ENCODE measurements at places on chromosomes 3 and 15.

DNA sequence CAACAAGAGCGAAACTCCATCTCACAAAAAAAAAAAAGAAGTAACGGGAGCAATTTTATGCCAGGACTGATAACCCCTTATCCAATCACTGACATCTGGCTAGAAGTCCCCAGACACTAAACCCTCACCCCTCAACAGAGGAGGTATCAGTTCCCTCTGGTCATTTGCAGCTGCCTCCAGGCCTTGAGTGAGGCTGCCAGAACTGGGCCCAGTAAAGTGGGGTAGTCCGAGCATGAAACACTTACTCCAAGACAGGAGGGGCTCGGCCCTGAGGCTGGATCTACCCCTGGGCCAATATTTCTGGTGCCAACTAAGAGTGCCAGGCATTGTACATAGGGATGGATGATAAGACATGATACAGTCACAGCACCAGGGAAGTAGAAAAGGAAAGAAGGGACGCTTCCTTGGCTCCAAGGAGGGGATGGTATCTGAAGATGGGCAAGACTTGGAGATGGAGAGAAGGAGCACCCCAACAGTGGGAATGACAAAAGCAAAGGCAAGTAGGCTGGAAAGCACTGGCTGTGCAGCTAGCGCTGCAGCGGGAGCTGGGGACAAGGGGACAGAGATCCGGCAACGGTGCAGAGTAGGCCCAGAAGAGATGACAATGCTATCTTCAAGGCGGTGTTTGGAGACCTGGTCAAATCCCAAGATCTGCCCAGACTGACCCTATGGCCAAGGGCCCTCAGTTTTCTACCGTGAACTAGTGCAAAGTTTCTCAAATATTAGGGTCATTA is 2.2 kb downstream of the XXYLT1 start:
- no peaks in the 10 kb centered on the region for H3K27me3 ChIP-seq
- H3K36me3 ChIP-seq, result peaks cover 3% of the 10 kb centered on the region
- H3K27ac ChIP-seq, result peak overlapping the region; percentile 65
- H3K4me3 ChIP-seq, result peak overlapping the region; percentile 88
- no peak for DNase-seq

GRCh38 chr3:129424185-129424841 is 4.1 kb downstream of the EFCAB12 start:
- H3K4me1 ChIP-seq, result peaks cover 23% of the 10 kb centered on the region
- H3K36me3 ChIP-seq, result no peaks in the 10 kb centered on the region
- DNase-seq, result no peak

DNA sequence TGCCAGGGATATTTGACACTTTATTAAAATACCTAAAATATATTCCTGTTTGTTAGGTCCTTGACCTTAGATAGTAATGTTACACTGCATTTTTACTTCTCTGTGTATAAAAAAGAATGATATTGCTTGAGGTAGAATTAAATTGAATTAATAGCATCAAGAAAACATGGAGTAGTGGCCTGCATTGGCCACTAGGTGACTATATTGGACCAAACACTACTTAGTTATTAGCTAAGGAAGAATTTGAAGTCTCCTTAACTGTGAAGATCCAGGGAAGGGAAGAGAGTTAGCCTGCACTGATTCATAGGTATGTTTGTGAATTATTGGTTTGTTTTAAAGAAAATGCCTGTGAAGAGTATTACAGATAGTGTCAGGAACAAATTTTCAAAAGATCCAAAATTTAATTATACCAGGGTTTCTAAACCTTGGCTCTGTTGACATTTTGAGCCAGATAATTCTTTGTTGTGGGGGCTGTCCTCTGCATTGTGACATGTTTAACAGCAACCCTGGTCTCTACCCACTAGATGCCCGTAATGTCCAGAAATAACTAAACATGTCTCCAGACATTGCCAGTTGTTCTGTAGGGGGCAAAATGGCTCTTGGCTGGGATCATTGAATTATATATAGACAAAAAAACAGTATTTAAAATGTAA is 103.6 kb upstream of the THSD4 start:
- no peak overlapping the region for H3K27ac ChIP-seq
- H3K27me3 ChIP-seq, result peaks cover 17% of the 10 kb centered on the region
- H3K4me3 ChIP-seq, result no peak overlapping the region
- no peaks in the 10 kb centered on the region for H3K4me1 ChIP-seq

DNA sequence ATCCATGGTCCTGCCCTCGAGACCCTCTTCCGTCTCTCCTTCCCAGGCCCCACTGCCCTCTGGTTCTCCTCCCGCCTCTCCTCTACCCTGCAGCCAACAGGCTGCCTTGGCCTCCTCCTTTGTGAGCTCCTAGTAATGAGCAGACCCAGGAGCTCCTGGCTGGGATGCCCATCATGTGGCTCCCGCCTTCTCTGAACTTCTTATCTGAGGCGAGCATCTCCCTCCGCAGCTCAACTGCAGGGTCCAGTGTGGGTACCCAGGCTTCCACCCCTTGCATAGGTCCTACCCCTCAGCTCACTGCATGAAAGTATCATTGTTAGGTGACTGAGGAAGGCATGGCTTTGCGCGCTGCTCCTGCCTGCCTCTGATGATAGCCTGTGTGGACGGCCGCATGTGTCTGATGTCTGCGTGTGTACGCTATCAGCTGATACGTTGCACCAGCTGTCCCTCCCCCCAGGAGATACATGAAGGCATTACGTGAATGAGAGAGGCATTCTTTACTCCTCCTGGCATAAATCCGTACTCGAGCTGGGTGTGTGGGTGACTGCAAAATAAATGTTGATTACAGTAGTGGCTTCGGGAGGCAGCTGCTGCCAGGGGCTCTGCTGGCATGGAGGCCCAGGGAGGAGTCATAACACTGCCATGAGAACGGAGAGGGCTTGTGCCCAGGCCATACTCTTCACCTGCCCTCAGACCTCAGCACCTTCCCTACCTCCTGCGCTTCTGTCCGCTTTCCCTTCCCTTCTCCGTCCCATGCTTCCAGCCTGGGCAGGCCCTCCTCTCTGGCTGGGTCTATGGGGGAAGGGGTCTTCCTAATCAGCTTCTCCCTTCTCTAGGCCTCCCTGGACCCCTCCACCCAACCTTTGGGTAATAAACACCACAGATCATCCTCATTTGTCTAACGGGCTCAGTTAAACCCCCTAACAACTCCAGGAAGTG is 48.8 kb downstream of the ZNF710 start:
- H3K4me1 ChIP-seq, result peaks cover 47% of the 10 kb centered on the region
- no peaks in the 10 kb centered on the region for H3K27me3 ChIP-seq
- peaks cover 2% of the 10 kb centered on the region for H3K36me3 ChIP-seq
- H3K4me3 ChIP-seq, result no peak overlapping the region

GRCh38 chr15:48059791-48060190 is 61.0 kb upstream of the SLC24A5 start:
- no peak for DNase-seq
- H3K36me3 ChIP-seq, result no peaks in the 10 kb centered on the region
- no peaks in the 10 kb centered on the region for H3K4me1 ChIP-seq
- no peak overlapping the region for H3K27ac ChIP-seq
- peaks cover 4% of the 10 kb centered on the region for H3K27me3 ChIP-seq

DNA sequence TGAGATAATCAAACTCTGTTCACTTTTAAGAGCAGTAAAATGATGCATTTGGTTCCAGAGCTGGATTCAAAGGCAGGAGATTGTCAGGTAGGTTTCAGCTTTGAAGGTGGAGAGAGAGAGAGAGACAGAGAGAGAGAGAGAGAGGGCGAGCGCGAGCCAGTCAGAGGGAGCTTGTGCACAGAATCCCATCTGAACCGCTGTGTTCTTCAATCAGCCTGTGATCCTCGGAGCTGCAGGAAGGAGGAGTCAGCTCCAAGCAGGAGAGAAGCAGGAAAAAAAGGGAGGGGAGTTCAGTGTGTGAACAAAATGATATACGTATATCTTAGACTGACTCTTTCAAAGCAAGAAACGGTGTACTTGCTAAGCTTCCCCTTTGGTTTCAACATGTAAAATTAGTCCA is at the start of gene GPR149:
GPR149 (minus strand) TSS at position 177 of the 400 bp plus-strand sequence. CDS start 575 bp downstream, outside the sequence.
- no peak within 1 kb of the TSS for H3K27ac ChIP-seq
- DNase-seq, result no peak
- H3K36me3 ChIP-seq, result peaks cover 3% of the 10 kb centered on the region
- no peaks in the 10 kb centered on the region for H3K4me1 ChIP-seq

GRCh38 chr3:172170841-172171240 is 131.5 kb downstream of the FNDC3B start:
- no peaks in the 10 kb centered on the region for H3K36me3 ChIP-seq
- no peak for DNase-seq
- H3K4me3 ChIP-seq, result no peak overlapping the region
- H3K27me3 ChIP-seq, result no peaks in the 10 kb centered on the region
- no peak overlapping the region for H3K27ac ChIP-seq

DNA sequence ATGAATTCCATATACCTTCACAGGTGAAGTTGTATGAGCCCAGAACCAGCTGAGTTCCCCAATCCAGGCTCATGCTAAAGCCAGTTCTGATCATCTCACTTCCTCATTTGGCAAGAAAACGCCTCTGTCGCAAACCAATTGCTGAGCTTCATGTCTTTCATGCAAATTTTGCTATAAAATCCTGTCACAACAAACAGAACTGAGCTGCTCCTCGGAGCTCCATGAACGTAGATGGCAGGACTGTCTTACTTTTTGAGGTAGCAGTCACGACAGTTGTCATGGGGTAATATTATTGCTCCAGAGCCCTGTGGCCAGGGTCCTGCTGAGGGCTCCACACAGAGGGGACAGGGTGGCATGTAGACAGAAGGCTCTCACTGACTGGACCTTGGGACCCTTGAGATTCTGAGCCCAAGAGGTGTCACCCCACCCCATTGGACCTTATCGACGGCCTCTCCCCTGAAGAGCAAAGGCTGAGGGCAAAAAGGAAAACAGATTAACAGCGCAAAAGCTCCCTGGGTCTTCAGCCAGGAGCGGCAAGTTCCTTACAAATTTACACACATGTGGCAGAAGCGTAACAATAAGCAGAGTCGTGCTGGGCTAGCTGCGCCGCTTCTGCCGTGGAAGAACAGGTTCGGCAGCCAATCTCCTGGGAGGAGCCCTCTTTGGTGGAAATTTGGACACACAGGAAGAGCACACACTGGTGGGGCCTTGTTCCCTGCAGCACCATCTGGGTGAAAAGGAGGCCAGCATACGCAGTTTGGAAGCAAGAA is 249.2 kb downstream of the OPA1 start:
- H3K4me3 ChIP-seq, result no peak overlapping the region
- H3K4me1 ChIP-seq, result peaks cover 3% of the 10 kb centered on the region
- peaks cover 9% of the 10 kb centered on the region for H3K36me3 ChIP-seq
- H3K27me3 ChIP-seq, result peaks cover 34% of the 10 kb centered on the region

DNA sequence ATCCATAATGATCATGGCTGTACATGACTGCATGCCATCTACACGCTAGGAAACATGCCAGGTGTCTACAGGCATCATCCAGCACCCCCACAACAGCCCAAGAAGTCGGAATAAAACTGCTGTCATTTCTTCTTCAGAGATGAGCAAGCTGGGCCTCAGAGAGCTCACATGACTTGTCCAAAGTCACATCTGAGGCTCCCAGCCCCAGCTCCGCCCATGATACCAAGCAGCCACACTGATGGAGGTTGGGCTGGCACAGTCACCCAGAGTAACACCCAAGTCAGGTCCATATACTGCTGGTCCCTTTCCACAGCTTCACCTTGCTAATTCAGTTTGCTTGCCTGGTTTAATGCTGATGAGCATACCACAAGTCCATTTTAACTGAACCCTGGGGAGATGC is 116.6 kb downstream of the SEC22A start:
- H3K4me1 ChIP-seq, result no peaks in the 10 kb centered on the region
- peaks cover 7% of the 10 kb centered on the region for H3K36me3 ChIP-seq
- DNase-seq, result no peak
- H3K4me3 ChIP-seq, result no peak overlapping the region
- no peak overlapping the region for H3K27ac ChIP-seq

GRCh38 chr3:48000212-48000611 is 16.0 kb downstream of the MAP4 start:
- peaks cover 5% of the 10 kb centered on the region for H3K36me3 ChIP-seq
- H3K4me1 ChIP-seq, result peaks cover 23% of the 10 kb centered on the region
- H3K27ac ChIP-seq, result no peak overlapping the region
- DNase-seq, result no peak
- H3K4me3 ChIP-seq, result no peak overlapping the region

- no peak overlapping the region for H3K4me3 ChIP-seq
- no peaks in the 10 kb centered on the region for H3K36me3 ChIP-seq
- no peak overlapping the region for H3K27ac ChIP-seq
- H3K27me3 ChIP-seq, result peaks cover 2% of the 10 kb centered on the region
- no peak for DNase-seq
These were observed 183.2 kb downstream of the P3H2 start for GRCh38 chr3:189937302-189938127.

DNA sequence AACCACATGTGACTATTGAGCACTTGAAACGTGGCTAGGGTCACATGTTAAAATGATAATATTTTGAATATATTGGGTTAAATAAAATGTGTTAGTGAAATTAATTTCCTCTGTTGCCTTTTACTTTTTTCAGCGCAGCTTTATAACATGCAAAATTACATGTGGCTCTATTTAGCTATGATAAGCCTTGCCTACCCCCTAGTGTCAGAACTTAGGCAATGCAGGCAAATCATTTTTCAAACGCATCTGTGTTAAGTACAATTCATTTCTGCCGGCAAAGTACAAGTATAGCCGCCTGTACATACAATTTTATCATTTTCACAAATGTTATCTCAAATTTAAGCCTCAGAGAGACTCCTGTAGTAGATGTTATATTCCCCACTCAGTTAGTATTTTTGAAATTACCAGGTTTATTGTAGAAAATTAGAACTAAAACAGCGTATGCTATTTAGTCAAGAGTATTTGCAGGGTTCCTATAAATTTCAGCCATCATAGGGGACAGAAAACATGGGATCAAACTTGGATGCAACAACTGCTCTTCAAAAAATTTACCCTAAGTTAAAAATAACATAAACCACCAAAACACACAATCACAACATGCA is 56.1 kb downstream of the TAFA4 start:
- DNase-seq, result no peak
- H3K4me1 ChIP-seq, result no peaks in the 10 kb centered on the region
- no peaks in the 10 kb centered on the region for H3K36me3 ChIP-seq
- H3K4me3 ChIP-seq, result no peak overlapping the region
- H3K27me3 ChIP-seq, result peaks cover 45% of the 10 kb centered on the region
- H3K27ac ChIP-seq, result no peak overlapping the region

DNA sequence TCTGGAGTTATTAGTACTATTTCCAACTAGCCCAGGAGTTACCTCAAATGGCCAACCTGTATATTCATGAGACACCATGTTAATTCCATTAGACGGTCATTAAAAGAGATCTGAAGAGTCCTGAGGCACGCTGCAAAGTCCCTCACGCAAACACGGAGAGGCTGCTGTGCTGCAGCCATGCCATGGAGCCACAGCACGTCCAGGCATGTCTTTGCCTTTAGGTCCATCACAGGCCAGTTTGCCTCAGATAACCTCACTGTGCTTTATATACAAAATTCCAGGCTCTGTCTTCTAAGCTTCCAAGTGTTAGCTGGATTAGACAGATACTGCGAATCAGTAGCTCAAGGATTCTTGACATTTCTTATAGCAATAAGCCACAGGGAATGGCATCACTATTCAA is 9.8 kb upstream of the PLAAT1 start:
- H3K27ac ChIP-seq, result no peak overlapping the region
- peaks cover 32% of the 10 kb centered on the region for H3K27me3 ChIP-seq
- no peaks in the 10 kb centered on the region for H3K4me1 ChIP-seq
- no peak overlapping the region for H3K4me3 ChIP-seq
- H3K36me3 ChIP-seq, result no peaks in the 10 kb centered on the region
- DNase-seq, result no peak

Measured in T-helper 17 cell (primary cell).